Renal cortical epithelial cell (primary cell): ENCODE measurements at places on chromosomes 6 and 20.

DNA sequence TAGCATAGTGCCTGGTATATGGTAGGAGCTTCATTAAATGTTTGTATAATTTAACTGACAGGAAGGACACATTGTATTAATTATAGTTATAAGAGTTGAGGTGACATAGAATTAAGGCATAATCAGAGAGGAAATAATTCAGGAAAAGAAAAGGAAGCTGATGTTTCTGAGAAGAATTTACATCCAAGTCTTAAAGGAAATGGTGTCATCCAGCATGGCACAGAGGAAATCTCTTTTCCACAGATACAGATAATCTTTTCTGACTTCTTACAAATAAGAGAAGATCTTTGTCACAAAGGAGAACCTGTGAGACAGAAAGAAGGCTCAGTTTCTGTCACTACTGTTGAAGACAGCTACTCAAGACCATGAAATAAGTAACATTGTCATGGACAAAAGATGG, 222.5 kb downstream of the GJA1 start:
- no peak for DNase-seq

- no peak for DNase-seq
Observed at GRCh38 chr6:6125495-6125894, 118.8 kb upstream of the NRN1 start.

DNA sequence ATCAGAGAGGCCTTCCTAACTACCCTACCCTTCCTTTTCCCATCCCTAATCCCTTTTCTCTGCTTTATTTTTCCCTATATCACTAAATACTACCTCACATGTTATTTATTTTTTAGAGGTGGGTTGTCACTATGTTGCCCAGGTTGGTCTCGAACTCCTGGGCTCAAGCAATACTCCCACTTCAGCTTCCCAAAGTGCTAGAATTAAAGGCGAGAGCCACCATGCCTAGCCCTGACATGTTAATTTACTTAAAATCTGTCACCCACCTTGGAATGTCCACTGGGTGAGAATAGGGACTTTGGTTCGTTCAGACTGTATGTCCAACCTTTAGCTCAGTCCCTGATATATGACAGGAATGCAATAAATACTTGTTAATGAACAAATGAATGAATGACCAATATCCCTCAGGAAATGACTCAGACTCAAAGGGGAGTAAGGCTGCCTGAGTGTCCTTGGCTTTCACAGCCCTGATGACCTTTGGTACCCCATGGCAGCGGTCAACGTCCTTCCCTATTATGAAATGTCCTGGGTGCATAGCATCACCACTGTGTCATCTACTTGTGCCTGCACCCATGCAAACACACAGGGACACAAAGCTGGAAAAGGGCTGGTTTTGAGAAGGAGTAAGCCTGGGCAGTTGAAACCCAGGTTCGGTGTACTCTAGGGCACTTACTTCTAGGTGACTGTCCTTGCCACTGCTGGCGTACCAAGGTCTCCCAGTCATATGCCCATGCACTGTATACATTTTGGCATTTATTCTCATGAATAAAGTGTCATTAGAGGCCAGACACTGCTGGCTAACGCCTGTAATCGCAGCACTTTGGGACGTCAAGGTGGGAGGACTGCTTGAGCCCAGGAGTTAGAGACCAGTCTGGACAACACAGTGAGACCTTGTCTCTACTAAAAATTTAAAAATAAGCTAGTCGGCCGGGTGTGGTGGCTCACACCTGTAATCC, 26.5 kb downstream of the BCL2L1 start:
- peak; percentile 94 for DNase-seq

- DNase-seq, result no peak
Observed at GRCh38 chr20:17494201-17494600, 37.0 kb downstream of the BFSP1 start.

- no peak for DNase-seq
Observed at GRCh38 chr6:5471044-5471443, 209.7 kb downstream of the FARS2 start.

- peak; percentile 80 for DNase-seq
Observed at GRCh38 chr6:128570680-128571063, 50.3 kb upstream of the PTPRK start.

DNA sequence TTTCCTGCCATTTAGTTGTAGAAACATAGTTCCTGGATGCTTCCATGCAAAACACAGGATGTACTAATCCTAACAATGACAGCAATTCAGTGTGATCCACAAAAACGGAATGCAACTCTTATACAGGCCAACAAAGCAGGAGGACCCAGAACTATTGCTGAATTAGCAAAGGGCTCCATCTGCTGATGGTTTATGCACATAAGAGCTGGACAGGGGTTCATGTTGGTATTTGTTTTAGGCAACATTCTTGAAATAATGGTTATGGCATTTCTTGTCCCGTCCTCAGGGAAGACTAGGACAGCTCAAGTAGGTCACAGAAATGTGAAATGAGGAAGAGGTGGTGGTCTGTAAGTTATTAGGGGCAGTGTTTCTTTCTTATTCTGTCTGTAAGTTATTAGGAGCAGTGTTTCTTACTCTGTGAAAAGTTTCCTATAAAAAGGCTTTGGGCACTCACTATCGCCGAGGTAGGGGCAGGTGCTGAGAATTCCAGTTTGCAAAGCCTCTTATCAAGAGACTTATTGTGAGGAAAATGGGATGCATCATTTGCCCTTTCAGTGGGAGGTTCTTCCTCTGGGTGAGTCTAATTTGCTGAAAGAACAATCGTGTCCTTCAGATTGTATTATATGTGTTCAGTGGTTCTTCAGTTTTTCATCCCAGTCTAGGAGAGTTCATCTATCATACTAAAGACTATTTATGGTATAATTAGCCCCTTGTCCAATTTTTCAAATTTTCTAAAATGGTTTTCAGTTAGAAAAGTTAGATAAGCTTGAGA, 171.1 kb downstream of the MCHR2 start:
- peak; percentile 70 for DNase-seq

DNA sequence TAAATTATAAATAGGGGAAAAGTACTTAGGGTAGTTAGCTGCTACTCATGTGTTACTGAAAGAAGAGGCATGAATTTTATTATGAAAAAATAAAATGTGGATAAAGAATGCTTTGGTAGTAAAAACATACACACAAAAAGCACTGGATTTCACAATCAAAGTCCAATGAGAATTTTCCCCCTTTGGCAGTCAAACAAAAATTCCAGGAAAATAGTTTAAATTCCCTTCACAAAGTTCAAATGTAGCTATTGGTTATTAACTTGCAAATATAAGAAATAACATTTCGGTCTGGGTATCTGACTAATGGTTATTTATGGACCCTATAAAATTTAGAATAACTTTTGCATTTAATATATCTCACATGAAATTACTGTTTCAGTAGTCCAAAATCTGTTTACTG, 210.4 kb downstream of the FOXC1 start:
- peak; percentile 76 for DNase-seq

- peak; percentile 57 for DNase-seq
Observed at GRCh38 chr6:28940294-28940857, 16.6 kb upstream of the TRIM27 start.

DNA sequence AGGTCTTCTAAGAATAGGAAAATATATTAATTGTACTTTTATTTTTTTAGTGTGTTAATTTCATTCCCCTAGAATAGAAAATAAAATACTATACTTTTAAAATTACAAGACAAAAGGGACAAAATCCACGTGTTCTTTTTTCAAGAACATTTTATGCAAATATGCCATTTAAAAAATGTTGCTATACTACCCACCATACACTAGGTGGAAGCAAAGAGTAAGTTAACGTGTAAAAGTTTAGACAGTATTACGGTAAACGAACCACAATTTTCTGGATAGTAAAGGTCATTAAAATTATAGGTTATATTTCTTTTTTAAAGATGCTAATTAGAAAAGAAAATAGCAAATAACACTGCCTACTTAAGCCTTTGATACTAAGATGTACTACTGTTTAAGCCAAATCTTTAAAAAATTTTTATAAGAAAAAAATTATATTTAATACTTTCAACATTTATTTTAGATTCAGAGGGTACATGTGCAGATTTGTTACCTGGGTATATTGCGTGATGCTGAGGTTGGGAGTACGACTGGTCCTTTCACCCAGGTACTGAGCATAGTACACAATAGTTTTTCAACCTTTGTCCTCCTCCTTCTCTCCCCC, 287.6 kb downstream of the PHF3 start:
- DNase-seq, result peak; percentile 56
